ENCODE measurements at places on chromosomes 3 and 15.

DNA sequence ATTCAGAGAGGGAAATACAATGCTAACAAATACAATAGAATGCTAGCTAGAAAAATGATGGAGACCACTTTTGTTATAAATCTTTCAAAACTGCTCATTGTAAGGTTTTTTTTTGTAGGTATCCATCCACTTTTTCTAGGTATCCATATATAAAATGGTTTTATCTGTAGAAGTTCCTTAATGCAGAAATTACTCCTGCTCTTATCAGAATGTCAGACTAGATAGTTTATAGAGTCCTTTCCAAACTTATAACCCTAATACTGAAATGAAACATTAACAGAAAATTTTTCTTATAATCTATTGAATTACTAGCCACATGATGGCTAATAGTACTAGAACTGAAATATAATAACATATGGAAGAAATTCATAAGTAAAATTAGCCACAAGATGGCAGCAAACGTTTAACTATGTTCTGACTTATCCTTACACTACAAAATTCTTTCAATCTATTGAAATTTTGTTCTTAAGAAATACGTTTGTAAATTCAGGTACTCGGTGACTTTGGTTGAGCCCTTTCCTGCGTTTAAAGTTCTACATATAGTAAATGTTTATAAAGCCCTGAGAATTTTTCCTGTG is 58.5 kb downstream of the ECT2 start:
- no peak for DNase-seq

GRCh38 chr3:110711851-110712516 is 359.6 kb upstream of the NECTIN3 start:
- no peak for DNase-seq

DNA sequence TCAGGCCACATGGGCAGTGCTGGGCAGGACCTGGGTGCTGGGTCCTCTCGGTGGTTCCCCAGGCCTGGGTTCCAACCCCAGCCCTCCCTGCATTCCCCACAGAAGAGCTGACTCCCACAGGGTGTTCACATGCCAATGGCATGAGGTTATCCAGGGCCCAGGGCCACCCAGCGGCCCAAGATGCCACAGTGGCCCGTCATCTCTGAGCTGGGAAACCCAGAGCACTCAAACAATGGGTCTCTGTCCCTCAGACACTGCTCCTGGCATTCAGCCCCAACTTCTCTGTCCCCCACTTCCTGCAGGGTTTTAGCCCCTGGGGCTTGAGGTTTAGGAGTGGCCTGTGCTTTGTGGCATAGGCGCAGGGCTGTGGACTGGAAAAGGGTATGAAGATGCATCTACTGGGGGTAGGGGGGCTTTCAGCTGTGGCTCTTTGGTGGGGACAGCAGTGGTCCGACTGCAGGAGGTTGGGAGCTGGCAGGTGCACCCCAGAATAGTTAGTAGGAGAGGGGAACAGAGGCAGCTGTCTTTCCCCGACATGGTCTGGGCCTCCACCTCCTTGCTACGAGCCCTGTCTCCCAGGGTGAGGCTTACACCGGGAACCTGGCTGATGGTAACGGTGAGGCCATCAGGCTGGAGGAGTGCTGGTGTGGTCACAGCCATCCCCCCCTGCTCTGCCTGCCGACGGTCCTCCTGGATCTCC is 1.7 kb downstream of the CCDC9B start:
- DNase-seq: no peak

DNA sequence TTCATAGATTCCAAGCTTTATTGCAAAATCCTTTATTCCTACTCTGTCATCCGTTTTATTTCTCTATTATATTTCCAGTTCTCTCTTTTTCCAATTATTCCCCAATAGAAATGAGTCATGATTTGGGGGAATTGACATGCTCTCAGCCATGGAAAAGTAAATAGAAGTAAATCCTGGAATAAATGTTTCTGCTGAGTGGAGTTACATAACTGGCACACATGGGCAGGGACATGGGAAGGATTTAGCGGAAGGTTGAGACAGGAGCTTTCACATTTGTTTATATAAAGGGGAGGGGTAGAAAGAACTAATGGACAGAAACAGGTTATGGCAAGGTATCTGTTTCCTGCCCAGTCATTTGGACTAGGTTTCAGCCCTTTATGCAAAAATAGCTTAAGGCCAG is 221.6 kb downstream of the PLOD2 start:
- no peak for DNase-seq

DNA sequence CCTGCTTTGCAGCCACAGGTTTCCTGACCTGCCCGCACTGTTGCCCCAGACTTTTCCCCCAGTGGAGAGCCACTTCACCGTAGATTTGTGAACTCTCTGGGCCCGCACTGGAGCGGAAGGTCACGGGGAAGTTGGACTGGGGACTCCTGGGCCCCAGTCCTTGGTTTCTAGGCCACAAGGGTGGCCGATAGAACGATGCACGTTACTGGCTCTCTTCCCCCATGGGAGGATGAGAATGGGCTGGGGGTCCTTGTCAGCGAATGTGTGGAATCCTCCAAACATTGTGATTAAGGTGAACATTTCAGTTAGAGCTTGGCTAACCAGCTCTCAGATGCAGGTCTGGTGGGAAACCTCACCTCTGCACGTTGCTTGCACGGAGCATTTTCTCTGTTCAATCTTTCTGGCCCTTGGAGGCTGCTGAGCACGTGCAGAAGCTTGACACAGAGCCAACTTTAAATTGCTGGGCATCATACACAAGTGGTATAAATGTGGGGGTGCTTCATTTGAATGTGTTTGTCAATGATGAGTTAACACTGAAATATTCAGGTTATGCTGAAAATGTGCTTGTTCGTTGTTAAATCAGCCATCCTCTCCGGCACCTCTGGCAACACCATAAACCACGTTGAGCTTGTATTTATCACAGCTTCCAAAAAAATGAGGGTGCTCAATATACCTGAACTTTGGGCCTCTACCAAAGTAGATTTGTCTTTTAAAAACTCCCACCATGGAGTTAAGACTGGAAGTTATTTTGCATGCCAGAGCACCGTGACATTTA is 976 bp downstream of the DIS3L start:
- no peak for DNase-seq

- DNase-seq: no peak
These were observed 108.2 kb downstream of the TBL1XR1 start for GRCh38 chr3:177089110-177089509.

DNA sequence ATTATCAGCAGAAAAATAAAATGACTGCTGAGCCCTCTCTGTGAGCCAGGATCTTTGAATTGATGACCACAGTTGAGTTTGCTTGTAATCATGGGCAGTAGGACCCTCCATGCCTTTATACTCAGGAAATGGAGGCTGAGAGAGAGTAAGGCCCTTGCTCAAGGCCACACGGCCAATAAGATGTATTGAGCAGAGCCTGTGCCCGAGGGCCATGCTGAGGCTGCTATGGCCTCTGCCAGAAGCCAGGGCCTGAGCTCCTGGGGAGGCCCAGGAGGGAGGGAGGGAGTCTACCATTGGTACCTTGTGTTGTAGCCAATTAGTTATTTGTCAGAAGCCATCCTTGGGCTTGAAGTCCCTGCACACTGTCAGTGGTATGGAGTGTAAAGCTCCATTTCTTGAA is 151.4 kb downstream of the DNAJB8 start:
- no peak for DNase-seq

GRCh38 chr15:90820481-90820880 is 47.9 kb upstream of the FURIN start:
- DNase-seq: no peak

DNA sequence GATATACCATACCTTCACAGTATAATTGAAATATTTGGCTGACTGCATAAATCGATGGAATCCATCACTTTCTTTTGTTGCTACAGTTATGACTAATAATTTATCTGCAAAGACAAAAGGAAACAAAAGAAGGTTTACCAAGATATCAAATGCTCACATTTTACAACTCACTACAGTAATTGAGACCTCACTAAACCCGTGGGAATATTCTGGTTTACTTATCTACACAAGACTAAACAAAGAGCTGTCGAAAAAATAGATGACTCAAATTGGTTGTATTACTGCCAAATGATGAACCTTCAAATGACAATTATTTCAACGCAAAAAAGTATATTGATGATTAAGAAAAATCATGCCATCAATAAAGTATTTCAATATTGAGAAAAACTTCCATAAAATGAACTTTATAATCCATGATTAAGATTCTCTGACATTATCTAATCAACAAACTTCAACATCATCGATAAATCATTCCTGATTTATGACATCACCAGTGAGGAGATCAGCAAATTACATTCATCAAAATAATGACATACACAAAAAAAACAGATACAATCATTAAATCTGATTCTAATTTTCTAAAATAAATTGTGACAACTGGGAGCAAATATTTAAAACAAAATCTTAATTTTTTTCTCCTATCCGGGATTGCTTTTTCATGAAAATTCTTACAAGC is 36.7 kb downstream of the PLOD2 start:
- DNase-seq: no peak

DNA sequence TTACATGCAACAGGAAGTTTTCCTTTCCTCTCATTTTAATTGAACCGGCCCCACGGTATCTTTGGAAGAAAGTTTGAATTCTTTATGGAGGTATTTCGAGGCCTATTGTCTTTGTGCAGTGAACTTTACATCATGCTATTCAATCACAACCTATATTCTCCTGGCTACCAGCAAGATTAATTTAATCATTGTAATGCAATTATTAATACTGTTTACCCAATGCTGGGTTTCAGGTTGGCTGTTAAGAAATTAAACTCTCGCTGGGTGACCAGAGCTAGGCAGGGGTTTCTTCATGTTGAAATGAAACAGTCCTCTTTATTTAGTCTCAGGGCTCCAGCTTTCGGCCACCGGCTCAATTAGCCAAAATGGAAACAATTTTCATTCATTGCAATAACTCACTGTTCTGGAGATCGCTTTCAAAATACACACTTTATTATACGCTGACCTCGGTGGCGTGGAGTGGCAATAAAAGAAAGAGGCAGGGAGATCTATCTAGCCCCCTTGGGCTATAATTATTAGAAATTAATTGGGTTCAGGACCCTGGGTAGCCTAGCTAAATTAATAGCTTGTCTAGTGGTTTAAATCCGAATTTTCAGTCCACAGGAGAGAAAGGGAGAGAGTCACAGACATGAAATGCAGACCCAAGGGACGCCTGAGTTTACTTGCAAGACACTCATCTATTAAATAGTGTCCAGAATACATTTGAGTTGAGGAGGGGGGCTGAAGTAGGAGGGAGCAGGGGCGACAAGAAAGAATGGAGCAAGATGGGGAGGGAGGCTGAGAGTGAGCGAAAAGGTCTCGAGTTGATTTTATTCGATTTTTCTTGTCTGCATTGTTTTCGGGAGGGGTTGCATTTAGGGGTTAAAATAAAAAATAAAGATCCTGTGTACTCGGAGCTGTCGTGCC is 3.9 kb upstream of the MECOM start:
- DNase-seq: no peak
